ENCODE measurements at places on chromosomes 5 and 9. TPM values are rescaled to one million over a fixed set of nuclear protein-coding genes. Genes with fewer than 3 reads are reported as not detected.

The CMYA5 gene
- polyA plus RNA-seq, result 206 TPM

The HAVCR1 gene
- not detected for polyA plus RNA-seq

The ARID3C gene
- 0.18 TPM for polyA plus RNA-seq

The ARL14EPL gene
- polyA plus RNA-seq, result 0.10 TPM

The PKD2L2 gene
- polyA plus RNA-seq, result 0.74 TPM

The MLANA gene
- 1.4 TPM for polyA plus RNA-seq

The PDE6A gene
- polyA plus RNA-seq, result 0.09 TPM

GRCh38 chr9:92737611-92738299 lies 26.9 kb downstream of the BICD2 start:
- no peak for DNase-seq

- no peak for DNase-seq
These were observed 20.3 kb upstream of the RNF20 start for GRCh38 chr9:101513351-101513750.

DNA sequence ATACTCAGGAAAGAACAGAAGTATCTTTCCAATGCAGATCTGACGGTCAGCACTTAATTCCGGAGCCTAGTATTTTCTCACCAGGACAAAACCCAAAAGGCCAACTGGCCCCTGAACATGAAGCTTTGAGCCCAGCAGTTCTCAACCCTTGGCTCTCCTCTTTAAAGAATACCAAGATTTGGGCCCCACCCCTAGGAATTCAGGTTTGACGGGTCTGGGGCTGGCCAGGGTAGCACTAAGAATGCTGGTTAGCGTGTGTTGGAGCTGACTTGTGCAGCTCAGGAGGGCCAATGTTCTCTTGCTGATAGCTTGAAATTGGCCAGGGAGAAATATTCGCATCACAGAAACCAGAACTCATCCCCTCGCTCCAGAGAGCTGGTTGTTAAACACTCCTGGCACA lies 88.3 kb upstream of the PTCH1 start:
- DNase-seq, result no peak

GRCh38 chr9:128685636-128686489 lies 3.2 kb upstream of the SET start:
- no peak for DNase-seq

- DNase-seq, result no peak
These were observed 4.6 kb downstream of the VCAN start for GRCh38 chr5:83475935-83476814.

All from hindlimb muscle (tissue), 1 donor.